ENCODE measurements at places on chromosomes 5 and 9.

GRCh38 chr5:2912741-2913140, 161.3 kb upstream of the IRX2 start:
- no peak for DNase-seq

DNA sequence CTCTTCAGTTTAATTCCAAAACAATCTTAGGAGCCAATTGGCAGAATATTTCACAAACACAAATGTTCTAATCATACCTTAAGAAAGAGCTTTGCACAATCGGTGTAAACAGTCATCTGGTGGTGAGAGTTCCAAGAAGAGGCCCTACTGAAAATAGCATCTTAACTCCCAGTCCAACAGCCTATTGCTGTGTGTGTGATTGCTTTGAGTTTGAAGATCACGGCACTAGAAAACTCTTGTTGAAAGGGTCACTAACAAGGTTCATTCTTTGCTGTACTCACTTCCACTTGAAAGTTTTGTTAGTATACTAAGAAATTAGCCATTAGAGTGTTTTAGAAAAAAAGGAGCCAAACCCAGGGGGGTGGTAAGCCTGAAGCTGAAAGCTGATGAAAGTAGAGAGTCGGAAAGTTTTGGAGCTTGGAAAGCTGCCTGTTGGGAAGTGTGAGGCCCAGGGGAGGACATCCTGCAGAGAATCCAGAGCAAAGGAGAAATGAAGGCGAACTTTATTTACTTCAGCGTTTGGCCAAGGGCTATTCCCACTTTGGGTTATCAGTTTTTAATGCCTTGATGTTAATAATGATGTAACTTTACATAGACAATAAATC, 180.3 kb upstream of the GHR start:
- no peak for DNase-seq

DNA sequence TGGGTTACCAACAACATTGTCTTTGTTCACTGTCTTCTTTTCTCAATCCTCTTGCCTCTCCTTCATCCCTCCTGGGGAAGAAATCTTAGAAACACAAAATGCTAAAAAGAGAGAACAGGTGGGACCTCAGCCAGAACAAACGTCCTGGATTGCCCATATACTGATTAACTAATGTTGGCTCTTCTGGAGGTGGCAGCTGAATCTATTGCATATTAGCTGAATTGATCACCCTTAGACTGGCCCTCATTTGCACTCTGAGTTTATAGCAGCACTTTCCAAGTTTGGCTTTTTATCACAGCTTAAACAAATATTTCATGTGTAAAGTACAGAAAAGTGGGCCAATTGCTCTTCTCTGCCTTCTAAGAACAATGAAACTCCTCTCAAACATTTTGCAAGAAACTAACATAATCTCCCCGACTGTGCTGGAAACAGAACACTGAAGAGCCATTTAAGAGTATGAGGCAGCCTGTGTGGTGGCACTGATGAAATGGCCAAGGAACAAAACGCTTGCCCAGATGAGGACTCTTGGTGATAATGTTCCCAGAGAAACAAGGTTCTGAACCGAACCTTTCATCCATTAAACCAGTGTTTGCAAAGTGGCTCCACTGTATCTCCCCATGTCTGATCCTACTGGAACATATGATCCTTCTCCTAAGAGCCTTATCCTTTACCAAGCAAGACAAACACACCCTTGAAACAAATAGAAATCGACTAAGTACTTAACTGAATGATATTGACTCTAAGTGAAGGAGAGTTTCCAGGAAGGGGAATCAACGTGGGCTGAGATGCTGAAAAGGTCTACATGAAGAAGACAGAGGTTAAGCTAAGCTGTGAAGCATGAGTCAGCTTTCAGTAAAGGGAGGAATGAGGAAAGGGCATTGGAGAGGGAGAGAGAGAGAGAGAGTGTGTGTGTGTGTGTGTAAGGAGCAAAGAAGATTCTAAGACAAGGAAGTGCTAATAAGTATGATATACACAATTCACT, 83.2 kb upstream of the LIFR start:
- DNase-seq, result no peak

DNA sequence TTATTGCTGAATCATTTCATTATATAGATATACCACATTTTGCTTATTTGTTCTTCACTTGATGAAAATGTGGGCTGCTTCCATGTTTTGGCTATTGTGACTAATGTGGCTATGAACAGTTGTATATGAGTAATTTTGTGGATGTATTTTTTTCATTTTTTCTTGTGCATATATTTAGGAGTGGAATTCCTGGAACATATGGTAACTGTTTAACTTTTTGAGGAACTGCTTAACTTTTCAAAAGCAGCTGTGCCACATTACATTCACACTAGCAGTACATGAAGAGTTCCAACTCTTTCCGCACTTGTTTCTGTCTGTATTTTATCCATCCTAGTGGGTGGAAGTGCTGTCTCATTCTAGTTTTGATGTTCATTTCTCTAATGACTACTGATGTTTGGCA, 67.8 kb downstream of the JAK2 start:
- DNase-seq, result no peak

- no peak for DNase-seq
These were observed 99.3 kb downstream of the ANGPTL2 start for GRCh38 chr9:127022913-127023660.

DNA sequence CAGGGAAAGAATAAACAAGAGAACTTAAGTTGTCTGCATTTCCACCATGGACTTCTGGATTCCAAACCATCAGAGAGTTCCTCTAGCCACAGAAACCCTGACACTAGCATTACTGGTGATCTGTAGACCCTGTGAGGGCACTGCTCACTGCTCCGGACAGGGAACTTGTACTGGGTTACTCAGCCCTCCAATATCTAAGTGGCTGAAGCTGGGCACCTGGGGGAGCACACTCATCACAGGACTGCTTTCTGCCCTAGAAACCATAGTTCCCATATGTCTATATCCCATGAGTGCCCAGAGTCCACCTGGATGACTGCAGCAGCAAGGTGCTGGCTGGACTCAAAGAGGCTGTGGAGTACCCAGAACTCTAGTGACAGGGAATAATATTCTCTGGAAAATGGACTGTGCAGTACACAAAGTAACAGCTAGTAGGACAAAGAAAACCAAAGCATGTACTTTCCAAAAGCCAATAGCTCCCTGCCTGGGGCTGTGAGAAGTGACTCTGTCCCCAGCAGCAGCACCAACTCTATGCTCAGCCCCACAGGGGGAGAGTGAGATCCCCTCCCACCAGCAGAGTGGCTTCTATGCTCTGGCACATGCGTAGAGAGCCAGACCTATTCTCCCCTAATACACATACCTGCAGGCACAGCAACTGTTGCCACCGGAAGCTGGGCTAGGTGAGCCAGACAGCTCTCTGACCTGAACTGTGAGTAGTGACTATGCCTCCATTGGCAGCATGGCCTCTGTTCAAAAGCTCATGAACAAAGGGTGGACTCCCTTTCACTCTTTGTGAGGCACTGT, 472.9 kb upstream of the FTMT start:
- no peak for DNase-seq

DNA sequence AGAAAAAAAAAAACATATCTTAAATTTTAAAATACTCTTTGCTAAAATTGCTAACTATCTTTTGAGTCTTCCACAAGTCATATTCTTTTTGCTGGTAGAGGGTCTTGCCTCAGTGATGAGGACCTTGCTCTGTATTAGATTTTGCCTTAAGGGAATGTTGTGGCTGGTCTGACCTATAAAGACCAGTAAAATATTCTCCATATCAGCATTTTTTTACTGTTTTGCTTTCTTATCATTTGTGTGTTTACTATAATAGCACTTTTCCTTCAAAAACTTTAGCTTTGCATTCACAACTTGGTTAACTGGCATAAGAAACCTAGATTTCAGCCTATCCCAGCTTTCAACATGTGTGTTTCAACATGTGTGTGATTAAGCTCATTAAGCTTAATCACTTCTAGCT, 224.7 kb upstream of the CDH18 start:
- DNase-seq, result no peak

GRCh38 chr5:1797855-1798254, 1.8 kb downstream of the MRPL36 start:
- no peak for DNase-seq

GRCh38 chr5:179284751-179285631, 60.3 kb downstream of the ADAMTS2 start:
- DNase-seq, result no peak

DNA sequence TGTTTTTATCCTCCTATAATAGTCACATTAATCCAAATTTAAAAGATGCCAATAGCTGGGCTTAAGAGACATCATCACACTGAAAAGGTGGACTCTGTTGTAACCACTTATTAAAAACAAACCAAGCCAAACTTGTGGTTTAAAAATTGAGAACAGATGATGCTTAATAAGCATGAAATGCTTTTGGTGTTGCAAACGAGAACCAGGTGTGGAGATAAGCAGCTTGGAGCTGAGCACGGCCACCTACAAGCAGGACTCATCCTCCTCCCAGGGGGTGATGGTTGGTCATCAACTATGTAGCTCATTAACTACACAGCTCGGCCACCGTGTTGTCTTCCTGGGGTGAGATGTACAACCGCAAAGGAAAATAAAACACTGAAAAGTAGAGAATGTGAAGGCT, 154.4 kb downstream of the NPR3 start:
- DNase-seq, result no peak

GRCh38 chr5:95005811-95006210, 279.1 kb downstream of the MCTP1 start:
- no peak for DNase-seq

DNA sequence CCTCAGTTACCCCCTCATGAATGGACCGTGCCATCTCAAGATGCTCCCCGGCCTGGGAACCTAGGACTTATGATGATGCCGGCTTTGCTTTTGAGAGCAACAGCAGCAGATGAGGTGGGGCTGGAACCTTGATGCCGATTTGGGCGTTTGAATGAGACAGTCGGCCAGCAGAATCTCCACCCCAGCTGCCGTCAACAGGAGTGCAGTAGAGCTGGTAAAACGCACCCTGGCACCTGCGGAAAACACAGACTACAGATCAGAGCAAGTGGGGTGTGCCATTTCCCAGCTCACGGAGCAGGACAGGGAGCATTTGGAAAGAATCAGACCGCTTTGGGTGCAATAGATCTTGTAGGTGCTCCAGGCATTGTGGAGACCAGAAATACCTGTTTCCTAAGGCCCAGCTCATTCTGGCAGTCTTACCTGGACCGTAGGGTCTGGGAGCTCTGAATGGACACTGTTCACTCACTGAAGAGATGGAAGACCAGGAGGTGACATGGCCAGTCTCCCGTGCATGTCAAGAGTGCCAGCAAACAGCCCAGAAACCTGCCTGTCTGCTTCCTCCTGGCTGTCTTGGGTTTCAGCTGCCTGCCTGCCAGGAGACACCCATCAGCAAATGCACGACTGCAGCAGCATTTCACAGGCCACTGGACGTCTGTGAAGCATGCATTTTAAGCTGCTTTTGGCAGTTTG, 317.7 kb upstream of the IRX4 start:
- DNase-seq, result no peak

GRCh38 chr5:150172556-150172955, 6.0 kb downstream of the CDX1 start:
- no peak for DNase-seq

DNA sequence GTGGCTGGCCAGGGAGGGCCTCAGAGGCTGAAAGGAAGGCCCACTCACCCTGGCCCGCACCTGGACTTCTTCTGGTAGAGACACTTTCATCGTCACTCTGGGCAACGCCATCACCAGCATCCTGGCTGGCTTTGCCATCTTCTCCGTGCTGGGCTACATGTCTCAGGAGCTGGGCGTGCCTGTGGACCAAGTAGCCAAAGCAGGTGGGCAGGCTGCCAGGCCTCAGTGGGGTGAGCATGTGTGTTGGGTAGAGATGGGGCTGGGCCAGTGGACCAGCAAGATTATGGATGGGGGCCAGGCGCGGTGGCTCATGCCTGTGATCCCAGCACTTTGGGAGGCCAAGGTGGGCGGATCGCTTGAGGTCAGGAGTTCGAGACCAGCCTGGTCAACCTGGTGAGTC, 12.6 kb downstream of the SLC6A7 start:
- no peak for DNase-seq

DNA sequence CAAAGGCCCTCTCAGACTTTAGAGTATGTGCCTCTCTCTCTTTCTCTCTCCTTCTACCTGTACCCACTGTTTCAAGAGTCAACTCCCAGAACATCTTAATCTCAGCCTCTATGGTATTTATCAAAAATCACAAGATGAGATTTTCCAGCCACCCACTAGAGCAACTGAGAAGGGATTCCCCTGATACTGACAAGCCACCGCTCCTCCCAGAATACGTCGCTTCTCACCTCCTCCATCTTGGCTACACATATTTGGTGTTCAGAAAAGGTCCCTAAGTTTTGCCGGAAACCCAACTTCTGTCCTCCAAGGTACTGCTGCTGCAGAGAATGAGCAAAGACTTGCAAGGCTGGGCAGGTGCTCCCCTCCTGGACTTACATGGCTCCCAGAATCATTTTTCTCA, 6.1 kb downstream of the GARIN3 start:
- DNase-seq, result no peak

- DNase-seq, result no peak
These were observed 129.1 kb upstream of the SPRY4 start for GRCh38 chr5:142453932-142454331.

DNA sequence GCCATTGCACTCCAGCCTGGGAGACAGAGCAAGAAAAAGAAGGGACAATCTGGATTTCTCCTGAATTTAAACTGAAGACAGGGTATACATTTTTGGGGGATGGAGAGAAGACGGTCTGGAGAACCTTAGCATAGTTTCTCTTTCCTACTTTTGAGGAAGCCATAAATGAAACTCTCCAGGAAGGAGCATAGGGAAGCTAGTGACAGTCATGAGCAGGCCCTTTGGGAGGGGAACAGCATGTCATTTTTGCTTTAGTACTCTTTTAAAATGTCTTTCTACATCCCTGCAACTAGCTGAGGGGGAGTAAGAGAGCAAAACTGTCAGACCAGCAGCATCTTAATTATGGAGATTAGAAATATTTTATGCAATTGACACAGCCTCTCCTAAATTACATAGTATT, 8.2 kb upstream of the SLC44A1 start:
- no peak for DNase-seq

- no peak for DNase-seq
These were observed 11.5 kb downstream of the CAMK4 start for GRCh38 chr5:111235635-111236034.

- DNase-seq, result no peak
These were observed 75.1 kb upstream of the RANBP6 start for GRCh38 chr9:6090277-6091210.

GRCh38 chr5:96742538-96742937, 65.2 kb downstream of the ERAP1 start:
- DNase-seq, result no peak

DNA sequence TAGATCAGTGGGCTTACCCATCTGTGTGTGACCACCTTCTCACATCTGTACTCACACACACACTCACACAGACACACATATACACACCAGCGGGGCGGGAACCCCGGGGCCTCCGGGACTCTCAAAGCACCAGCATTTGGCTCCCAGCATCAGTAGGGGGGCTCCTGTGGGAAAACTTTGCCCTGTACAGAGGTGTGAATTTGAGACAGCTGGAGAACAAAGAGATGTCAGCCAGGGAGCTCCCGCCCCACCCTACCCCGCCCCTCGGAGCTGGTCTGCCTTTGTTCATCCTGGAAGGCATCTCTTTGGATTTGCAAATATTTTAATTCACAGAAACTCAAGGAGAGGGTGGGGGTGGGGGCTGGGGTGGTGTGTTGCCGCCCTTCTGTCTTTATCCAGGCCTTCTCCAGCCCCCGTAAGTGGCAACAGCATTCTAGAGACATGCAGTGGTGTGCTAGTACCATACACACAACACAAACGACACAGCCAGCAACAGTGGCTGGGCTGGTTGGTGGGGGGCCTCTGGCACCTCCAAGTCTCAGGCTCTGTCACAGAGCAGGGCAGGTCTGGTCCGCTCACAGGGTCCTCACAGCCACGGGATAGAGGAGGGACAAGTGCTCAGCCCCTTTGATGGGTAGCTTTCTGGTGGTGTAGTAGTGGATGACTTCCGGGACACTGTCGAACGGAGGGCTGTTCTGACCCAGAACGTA, 15.5 kb upstream of the SLC25A51 start:
- no peak for DNase-seq

- DNase-seq, result no peak
These were observed 102.7 kb upstream of the NREP start for GRCh38 chr5:111859533-111860270.

All from dermis microvascular lymphatic vessel endothelial cell (primary cell).